Heart right ventricle (tissue), 16 donors: ENCODE measurements at places on chromosomes 6 and 20. TPM values are rescaled to one million over a fixed set of nuclear protein-coding genes. Genes with fewer than 3 reads are reported as not detected.

HLA-DPA1 gene
- 24.3 TPM for polyA plus RNA-seq

PERP gene
- 29.3 TPM for polyA plus RNA-seq

HINT3 gene
- 6.2 TPM for polyA plus RNA-seq

GRCh38 chr6:108868647-108869046, 20.4 kb downstream of the ARMC2 start:
- no peaks in the 10 kb centered on the region for H3K27me3 ChIP-seq
- H3K4me3 ChIP-seq: no peak overlapping the region

DNA sequence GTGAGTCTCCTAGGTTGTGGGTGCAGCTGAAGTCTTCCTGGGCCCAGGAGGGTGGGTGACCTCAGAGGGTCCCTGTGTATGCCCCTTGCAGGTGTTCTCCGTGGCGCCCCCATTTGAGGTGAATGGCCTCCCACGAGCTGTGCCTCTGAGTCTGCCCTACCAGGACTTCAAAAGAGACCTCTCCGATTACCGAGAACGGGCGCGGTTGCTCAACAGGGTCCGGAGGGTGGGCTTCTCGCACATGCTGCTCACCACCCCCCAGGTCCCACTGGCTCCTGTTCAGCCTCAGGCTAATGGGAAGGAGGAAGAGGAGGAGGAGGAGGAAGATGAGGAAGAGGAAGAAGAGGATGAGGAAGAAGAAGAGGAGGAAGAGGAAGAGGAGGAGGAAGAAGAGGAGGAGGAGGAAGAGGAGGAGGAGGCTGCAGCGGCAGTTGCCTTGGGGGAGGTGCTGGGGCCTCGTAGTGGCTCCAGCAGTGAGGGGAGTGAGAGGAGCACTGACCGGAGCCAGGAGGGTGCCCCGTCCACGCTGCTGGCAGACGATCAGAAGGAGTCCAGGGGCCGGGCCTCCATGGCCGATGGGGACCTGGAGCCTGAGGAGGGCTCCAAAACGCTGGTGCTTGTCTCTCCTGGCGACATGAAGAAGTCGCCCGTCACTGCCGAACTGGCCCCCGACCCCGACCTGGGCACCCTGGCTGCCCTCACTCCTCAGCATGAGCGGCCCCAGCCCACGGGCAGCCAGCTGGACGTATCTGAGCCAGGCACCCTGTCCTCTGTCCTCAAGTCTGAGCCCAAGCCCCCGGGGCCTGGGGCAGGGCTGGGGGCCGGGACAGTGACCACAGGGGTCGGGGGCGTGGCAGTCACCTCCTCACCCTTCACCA, 15.2 kb upstream of the SLC22A7 start:
- no peaks in the 10 kb centered on the region for H3K4me1 ChIP-seq
- H3K27ac ChIP-seq: no peak overlapping the region
- H3K27me3 ChIP-seq: peaks cover 20% of the 10 kb centered on the region

DNA sequence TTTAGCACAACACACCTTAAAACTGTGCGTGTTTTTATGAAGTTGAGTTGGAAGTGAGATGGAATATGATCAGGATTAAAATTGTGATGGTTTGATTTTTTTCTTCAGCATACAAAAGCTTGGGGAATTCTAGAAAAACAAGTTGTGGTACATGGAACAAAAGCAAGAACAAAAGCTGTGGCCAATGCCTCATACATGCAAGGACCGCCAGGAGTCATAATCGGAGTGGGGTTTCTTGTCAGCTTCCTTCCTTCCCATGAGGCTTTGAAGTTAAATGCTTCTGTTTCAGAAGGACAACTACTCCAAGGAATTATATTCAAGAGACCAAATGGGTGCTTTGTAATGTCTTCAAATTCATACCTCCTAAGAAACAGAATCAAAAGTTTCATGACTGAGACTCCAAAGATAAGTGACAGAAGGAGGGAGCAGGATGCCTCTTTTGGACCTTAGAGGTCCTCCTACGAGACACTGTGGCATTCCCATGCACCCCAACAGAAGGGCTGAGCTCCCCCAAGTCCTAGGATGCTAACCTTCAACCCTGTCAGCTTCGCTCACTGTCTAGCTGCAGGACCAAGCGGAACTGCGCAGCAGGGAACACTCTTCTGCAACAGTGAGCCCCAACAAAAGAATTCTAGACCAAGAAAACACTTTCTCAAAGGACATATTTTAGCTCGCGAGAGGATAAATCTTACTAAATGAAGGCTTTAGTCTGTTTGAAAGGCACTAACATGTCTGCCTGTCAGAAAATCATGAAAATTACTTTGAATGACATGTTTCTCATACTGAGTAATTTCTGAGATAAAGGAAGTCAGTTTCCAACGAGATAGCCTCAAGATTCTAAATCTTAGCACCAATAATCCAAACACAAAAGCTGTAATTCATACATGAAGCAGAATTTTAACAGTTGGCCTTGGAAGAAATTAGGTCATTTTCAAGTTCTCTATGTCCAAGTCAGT, 108.5 kb upstream of the NHSL1 start:
- H3K27ac ChIP-seq: no peak overlapping the region
- no peaks in the 10 kb centered on the region for H3K4me1 ChIP-seq
- H3K27me3 ChIP-seq: no peaks in the 10 kb centered on the region

GRCh38 chr20:49380337-49380780, 102.1 kb downstream of the KCNB1 start:
- H3K36me3 ChIP-seq: no peaks in the 10 kb centered on the region
- no peaks in the 10 kb centered on the region for H3K27me3 ChIP-seq
- no peak overlapping the region for H3K27ac ChIP-seq
- H3K4me1 ChIP-seq: peaks cover 16% of the 10 kb centered on the region
- H3K4me3 ChIP-seq: no peak overlapping the region

DNA sequence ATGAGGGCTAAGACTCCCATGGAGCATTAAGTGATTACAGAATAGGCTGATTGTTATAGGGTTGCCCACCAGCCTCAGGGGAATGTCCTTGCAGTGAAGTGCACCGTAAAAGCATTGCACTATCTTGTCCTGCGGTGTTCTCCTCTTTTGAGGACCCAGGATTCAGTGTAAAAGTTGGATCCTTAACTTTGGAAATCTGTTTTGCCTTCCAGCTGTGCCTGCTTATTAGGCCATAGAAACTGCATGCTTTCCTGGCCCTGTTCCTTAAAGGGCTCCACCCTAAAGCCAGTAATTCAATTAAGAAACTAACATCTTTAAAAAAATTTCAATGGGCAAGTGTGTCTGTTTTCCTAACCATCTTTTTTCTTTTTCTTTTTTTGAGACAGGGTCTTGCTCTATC, 25.4 kb upstream of the NOTCH4 start:
- no peaks in the 10 kb centered on the region for H3K36me3 ChIP-seq
- no peak overlapping the region for H3K27ac ChIP-seq
- DNase-seq: no peak
- H3K4me1 ChIP-seq: peaks cover 5% of the 10 kb centered on the region

- DNase-seq: no peak
- no peaks in the 10 kb centered on the region for H3K36me3 ChIP-seq
- peaks cover 5% of the 10 kb centered on the region for H3K4me1 ChIP-seq
- H3K27ac ChIP-seq: no peak overlapping the region
- no peaks in the 10 kb centered on the region for H3K27me3 ChIP-seq
- H3K4me3 ChIP-seq: no peak overlapping the region
Measured at GRCh38 chr6:16181439-16182297, 52.8 kb downstream of the MYLIP start.

DNA sequence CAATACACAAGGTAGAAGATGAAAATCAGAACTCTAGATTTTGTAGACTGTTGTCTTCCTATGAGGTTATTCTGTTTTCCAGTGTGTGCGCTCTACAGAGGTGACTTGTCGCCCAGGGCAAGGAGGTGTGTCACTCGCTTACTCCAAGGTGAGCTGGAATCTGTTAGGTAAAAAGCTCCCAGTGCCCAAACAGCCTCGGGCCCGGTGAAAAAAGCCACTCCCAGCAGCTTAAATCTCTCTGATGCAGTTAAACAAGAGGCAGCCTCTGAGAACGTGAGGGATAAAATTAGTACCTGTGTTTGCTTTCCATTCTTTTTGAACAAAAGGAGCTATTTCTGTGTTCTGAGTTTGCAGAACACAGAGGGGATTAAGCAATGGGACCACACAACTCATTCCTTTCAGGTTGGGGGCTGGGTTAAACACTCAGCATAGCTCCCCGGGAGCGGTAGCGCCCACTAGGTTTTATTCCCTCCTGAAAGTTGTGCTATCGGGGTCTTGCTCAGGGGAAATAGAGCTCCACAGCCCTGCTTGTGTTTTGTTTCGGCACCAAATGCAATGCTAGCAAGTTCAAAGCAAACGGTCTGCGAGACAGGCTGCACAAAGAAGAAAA, 181.2 kb downstream of the FOXA2 start:
- DNase-seq: no peak
- H3K4me3 ChIP-seq: peak overlapping the region; percentile 27
- peaks cover 51% of the 10 kb centered on the region for H3K27me3 ChIP-seq
- no peaks in the 10 kb centered on the region for H3K4me1 ChIP-seq
